ENCODE measurements at places on chromosomes 5 and 9.

DNA sequence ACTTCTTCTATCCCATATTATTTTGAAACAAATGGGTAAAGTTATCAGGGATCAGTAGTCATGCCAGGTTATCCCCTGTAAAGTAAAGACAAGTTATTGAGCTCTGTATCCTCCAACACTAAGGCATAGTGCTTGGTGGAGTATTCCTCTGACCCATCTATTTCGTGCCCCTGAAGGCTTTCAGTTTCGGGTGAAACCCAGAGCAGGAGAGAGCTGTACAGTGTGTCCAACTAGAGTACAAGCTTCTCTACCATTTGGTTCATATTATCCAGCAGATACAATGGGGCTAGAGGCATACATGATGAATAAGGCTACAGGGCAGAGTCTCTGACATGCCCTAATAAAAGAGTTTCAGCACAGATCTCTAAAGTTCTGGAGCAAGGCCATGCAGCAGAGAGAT, 3.2 kb upstream of the SLC22A4 start:
- DNase-seq = no peak

DNA sequence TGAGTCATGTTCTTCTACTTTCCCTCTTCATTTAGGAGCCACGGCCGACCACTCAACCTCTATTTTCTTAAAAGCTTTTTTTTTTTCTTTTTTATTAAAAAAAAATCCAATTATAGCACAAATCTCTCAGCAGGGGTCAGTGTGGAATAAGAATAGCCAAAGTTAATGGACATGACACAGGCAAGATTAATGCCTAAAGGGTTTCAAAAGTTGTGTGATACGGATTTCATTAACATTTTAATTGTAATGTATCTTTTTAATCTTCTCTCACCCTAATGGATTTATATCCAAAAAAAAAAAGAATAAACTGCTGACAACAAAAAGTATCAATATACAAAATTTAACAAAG, 5.4 kb downstream of the NACC2 start:
- peak; percentile 15 for DNase-seq

GRCh38 chr9:125125523-125125922, 17.8 kb downstream of the SCAI start:
- no peak for DNase-seq

- no peak for DNase-seq
These were observed 62.7 kb upstream of the GRAMD2B start for GRCh38 chr5:126360467-126360866.

DNA sequence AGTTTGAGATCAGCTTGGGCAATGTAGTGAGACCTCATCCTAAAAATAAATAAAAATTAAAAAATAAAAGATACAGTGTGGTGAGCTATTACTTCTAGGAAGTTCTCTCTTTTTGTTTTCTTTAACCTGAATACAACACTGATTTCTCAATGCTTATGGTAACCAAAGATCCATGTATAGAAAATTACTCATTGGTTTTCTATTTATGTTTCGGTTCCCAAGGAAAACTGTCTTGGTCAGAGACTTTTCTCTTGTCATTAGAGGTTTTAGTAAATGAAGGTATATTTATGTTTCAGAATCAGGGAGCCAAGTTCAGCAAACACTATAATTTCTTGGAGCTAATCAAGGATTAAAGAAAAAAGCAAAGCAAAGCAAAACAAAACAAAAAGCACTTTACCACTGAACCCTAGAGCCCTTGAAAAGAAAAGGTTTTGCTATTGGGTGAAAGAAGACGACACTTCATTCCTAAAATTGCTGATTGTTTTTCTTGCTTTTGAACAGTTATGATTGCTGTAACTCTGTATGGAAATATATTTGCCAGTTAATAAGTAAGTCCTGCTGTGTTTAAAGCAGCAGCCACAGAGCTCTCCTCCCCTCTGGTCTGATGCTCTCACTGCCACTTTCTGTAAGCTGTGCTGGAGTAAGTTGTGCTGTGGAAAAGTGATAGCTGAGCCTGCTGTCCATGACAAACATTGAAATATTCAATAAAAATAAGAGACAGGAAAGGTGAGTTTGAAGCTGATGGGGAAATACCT, 298.2 kb downstream of the CD180 start:
- DNase-seq = no peak

- DNase-seq = no peak
These were observed 96.2 kb upstream of the CCDC112 start for GRCh38 chr5:115392611-115393010.

DNA sequence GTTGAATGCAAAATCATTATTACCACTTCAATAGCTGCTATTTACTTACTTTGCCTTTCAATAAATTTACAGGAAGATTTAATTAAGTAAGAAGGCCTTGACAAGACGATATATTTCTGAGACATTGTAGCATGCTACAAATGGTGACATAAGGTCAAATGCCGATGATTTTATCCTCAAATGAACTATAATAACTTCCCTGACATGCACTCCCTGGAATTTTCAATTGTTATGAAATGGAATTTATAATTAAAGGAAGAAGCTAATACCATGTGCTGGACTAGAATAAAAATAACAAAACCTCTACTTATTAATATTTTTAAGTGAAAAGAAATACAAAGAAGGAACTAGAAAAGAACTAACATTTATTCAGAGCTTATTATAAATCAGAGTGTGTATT, 30.2 kb upstream of the ITGA1 start:
- no peak for DNase-seq

DNA sequence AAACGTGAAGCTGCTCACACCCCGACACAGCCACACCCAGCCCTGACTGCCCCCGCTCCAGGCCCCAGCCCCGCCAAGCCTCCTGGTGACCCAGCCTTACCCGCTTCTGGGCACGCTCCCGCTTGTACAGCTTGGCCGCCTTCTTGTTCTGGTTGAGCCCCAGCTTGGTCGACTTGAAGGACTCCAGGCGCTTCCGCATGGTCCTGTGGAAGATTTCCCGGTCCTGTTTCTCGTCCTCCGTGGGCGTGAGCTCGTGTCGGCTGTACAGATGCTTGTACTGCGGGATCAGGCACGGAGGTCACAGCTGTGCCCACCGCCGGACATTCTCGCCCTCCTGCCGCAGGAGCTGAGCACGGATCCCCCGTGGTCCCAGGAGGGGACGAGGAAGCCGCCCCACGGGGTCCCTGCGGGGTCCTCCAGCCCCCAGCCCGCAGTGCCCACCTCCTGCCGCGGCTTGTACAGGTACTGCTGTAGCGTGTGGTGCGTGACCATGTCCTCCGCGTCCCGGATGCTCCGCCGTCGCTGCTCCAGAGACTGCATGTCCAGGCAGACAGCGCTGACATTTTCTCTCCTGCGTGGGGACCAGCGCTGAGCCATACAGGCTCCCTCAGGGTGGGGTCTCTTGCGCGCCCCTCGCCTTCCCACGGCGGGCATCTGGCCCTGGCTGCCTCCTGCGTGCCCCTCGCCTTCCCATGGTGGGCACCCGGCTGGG, 33.3 kb downstream of the EXOC3 start:
- no peak for DNase-seq

GRCh38 chr5:170849374-170849773, 12.4 kb upstream of the RANBP17 start:
- no peak for DNase-seq

DNA sequence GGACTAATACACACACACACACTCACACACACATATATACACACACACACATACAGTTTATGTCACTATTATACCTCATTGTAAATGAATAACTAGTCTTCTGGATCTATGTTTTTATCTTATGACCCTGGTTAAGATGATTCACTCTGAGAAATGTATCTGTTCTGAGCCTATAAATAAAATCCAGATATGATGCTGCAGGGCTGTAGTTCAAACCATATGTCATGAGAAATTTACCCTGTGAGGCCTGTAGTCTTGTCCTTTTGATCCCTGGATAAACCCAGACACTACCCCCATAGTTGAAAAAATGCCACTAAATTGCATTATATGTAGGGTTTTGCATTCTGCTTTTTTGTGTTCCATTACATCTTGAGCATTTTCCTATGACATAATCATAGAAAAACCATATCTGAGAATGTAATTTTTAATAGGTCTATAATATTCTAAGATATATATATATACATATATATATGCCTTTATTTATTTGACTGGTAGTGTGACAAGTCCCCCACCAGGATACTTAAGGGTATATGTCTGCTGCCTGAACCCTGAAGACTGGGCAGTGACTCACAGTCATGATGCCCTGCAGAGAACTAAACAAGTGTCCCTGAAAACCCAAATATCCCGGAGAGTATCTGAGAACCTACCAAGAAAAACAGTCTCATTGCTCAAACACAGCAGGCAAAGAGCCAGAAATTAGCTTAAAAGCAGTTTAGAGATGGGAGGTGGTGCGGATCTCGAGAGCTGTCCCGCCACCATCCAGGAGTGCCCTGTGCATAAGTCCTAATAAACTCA, 18.4 kb upstream of the ALDOB start:
- no peak for DNase-seq

GRCh38 chr9:4417578-4418325, 72.5 kb upstream of the SLC1A1 start:
- DNase-seq = no peak

- DNase-seq = no peak
These were observed 19.8 kb downstream of the EXOSC2 start for GRCh38 chr9:130713286-130713960.

- DNase-seq = no peak
These were observed 30.6 kb upstream of the TRIM32 start for GRCh38 chr9:116656501-116656971.

Data from right kidney (tissue), 9 donors.